ENCODE measurements at places on chromosomes 7 and 10.
A peak's percentile ranks its signal among the peaks of the same experiment; 100 is the strongest.

GRCh38 chr7:3092468-3092867, 48.8 kb upstream of the CARD11 start:
- peak overlapping the region; percentile 83 for H3K27ac ChIP-seq
- H3K4me3 ChIP-seq = peak overlapping the region; percentile 8
- peaks cover 72% of the 10 kb centered on the region for H3K4me1 ChIP-seq
- peak; percentile 66 for DNase-seq
- no peaks in the 10 kb centered on the region for H3K27me3 ChIP-seq

- H3K36me3 ChIP-seq = no peaks in the 10 kb centered on the region
- no peak overlapping the region for H3K27ac ChIP-seq
- no peaks in the 10 kb centered on the region for H3K4me1 ChIP-seq
- no peaks in the 10 kb centered on the region for H3K27me3 ChIP-seq
- DNase-seq = no peak
Observed at GRCh38 chr7:90897961-90898469, 301.9 kb downstream of the CDK14 start.

DNA sequence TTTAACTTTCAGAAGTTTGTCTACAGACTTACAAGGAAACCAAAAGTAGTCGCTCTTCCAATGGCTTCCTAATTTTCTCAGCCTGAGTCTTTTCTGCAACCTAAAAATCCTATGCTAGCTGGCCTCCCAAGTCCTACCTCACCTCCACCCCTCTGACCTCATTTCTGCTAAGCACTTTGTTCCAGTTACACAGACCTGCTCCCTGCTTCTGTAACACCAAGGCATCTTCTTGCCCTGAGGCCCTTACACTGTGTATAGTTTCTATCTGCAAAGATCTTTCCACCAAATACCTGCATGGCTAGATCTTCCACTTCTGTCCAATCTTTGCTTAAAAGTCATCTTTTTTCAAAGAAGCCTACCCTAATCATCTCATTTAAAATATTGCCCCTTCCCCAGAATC, 1.9 kb upstream of the SNX13 start:
- DNase-seq = no peak
- H3K4me3 ChIP-seq = no peak overlapping the region
- no peaks in the 10 kb centered on the region for H3K27me3 ChIP-seq
- H3K36me3 ChIP-seq = no peaks in the 10 kb centered on the region
- H3K27ac ChIP-seq = no peak overlapping the region
- peaks cover 18% of the 10 kb centered on the region for H3K4me1 ChIP-seq

DNA sequence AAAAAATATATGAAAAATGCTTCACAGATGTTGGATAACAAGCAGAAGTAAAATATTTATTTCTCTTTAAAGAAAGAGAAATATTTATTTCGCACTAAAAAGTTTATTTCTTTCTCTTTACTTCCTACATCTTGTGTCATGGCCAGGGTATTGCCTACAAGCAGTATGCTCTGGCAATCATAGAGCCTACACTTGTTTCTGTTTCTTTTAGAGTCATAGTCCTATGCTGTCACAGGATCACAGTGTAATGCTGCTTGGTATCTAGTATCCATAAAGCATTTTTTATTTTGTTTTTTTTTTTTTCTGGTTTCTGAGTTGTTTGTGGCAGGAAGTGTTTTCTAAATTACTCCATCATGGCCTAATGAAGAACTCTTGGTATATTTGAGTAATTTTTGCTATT, 116.0 kb downstream of the ATRNL1 start:
- no peak overlapping the region for H3K4me3 ChIP-seq
- no peak for DNase-seq
- no peaks in the 10 kb centered on the region for H3K27me3 ChIP-seq
- no peaks in the 10 kb centered on the region for H3K36me3 ChIP-seq

GRCh38 chr10:11822809-11823121, 391 bp upstream of the PROSER2 start:
- H3K4me3 ChIP-seq = peak overlapping the region; percentile 10
- H3K27ac ChIP-seq = no peak overlapping the region
- no peaks in the 10 kb centered on the region for H3K36me3 ChIP-seq
- H3K4me1 ChIP-seq = peaks cover 6% of the 10 kb centered on the region
- peaks cover 27% of the 10 kb centered on the region for H3K27me3 ChIP-seq
- no peak for DNase-seq

GRCh38 chr10:19659920-19660655, 156.1 kb upstream of the PLXDC2 start:
- H3K27me3 ChIP-seq = no peaks in the 10 kb centered on the region
- H3K27ac ChIP-seq = no peak overlapping the region
- no peaks in the 10 kb centered on the region for H3K36me3 ChIP-seq
- DNase-seq = no peak

DNA sequence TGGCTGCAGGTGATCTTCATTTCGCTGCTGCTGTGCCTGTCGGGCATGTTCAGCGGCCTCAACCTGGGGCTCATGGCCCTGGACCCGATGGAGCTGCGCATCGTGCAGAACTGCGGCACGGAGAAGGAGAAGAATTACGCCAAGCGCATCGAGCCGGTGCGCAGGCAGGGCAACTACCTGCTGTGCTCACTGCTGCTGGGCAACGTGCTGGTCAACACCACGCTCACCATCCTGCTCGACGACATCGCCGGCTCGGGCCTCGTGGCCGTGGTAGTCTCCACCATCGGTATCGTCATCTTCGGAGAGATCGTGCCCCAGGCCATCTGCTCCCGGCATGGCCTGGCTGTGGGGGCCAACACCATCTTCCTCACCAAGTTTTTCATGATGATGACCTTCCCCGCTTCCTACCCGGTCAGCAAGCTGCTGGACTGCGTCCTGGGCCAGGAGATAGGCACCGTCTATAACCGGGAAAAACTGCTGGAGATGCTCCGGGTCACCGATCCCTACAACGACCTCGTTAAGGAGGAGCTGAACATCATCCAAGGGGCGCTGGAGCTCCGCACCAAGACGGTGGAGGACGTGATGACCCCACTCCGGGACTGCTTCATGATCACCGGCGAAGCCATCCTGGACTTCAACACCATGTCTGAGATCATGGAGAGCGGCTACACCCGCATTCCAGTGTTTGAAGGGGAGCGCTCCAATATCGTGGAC, 1.3 kb downstream of the CNNM2 start:
- peak overlapping the region; percentile 92 for H3K4me3 ChIP-seq
- no peak overlapping the region for H3K27ac ChIP-seq
- peak; percentile 48 for DNase-seq

- H3K4me3 ChIP-seq = no peak overlapping the region
- H3K27me3 ChIP-seq = no peaks in the 10 kb centered on the region
- DNase-seq = no peak
Observed at GRCh38 chr10:2929480-2930258, 137.7 kb upstream of the PFKP start.

DNA sequence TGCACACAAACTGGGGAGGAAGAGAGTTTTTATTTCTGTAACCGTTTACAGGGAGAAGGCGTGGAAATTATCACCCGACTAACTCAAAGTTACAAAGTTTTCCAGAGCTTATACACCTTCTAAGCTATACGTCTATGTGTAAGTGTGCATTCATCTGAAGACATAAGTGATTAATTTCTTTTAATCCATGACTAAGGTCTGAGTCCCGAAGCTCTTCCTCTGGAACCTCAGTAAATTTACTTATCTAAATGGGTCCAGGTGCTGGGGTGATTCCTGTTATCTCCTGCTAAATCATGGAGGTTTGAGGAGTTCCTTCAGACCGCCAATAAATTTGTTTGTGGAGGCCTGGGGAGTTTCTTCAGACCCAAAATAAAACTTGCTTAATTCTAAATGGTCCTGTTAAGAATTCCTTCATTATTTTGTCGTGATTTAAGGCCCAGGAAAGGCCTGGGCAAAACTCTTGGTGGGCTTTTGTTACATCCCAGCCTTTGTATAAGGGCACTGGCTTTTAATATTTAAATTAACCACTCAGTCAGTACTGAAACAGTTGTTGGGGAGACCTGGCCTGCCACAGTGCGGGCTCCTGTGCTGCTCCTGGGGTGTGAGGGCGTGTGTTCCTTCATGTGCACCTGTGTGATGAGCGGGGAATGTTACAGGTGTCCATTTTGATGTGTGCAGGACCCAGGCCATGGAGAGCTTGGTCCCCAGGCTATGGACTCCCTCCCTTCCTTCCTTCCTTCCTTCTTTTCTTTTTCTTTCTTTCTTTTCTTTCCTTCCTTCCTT, 5.8 kb upstream of the METTL27 start:
- no peak overlapping the region for H3K4me3 ChIP-seq
- no peak overlapping the region for H3K27ac ChIP-seq
- H3K36me3 ChIP-seq = no peaks in the 10 kb centered on the region
- peaks cover 4% of the 10 kb centered on the region for H3K27me3 ChIP-seq

DNA sequence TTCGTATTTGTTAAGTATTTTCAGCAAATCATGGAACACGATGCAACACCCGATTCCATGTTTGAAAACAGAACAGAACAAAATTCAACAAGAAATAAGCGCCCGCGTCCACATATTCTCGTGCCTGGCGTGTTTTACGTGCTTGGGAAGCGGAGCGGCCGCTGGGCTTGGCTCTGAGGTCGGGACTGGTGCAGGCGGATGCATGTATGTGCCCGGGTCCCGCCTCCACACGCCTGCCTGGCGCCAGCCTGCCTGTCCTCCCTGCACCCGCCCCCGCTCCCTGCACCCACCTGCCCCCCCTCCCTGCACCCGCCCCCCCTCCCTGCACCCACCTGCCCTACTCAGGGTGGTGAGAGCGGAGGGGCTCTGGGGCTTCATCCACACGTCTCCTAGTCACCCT, 454.5 kb downstream of the DNAJB6 start:
- H3K27me3 ChIP-seq = no peaks in the 10 kb centered on the region
- DNase-seq = no peak
- no peaks in the 10 kb centered on the region for H3K36me3 ChIP-seq

GRCh38 chr10:78162853-78163252, 129.2 kb downstream of the RPS24 start:
- no peak for DNase-seq
- H3K4me3 ChIP-seq = no peak overlapping the region
- no peaks in the 10 kb centered on the region for H3K4me1 ChIP-seq

GRCh38 chr10:102645741-102646609, 1.7 kb downstream of the TRIM8 start:
- peaks cover 4% of the 10 kb centered on the region for H3K36me3 ChIP-seq
- H3K27ac ChIP-seq = peak overlapping the region; percentile 83
- H3K4me3 ChIP-seq = peak overlapping the region; percentile 96
- DNase-seq = peak; percentile 66
- H3K4me1 ChIP-seq = peaks cover 67% of the 10 kb centered on the region

DNA sequence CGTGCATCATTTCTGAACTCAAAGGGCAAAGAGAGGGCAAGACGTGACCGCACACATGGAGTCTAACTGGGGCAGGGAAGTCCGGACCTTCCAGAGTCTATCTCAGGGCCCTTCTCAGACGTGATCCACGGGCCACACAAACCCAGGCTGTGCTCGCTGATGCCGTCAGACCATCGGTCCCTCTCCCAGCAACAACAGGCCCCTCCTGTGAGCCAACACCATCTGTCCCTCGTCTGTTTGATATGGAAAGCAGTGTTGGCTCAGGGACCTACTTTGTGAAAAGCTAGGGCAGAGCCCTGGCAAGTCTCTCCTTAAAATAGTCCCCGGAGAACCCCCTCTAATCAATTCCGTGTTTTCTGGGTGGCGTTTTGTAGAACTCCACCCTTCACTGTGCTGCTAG, 208.8 kb downstream of the TCERG1L start:
- no peaks in the 10 kb centered on the region for H3K27me3 ChIP-seq
- DNase-seq = no peak
- no peak overlapping the region for H3K27ac ChIP-seq

GRCh38 chr7:142357953-142358520, 100.2 kb upstream of the PRSS58 start:
- H3K4me1 ChIP-seq = peaks cover 32% of the 10 kb centered on the region
- no peaks in the 10 kb centered on the region for H3K27me3 ChIP-seq
- DNase-seq = peak; percentile 58
- H3K27ac ChIP-seq = no peak overlapping the region

DNA sequence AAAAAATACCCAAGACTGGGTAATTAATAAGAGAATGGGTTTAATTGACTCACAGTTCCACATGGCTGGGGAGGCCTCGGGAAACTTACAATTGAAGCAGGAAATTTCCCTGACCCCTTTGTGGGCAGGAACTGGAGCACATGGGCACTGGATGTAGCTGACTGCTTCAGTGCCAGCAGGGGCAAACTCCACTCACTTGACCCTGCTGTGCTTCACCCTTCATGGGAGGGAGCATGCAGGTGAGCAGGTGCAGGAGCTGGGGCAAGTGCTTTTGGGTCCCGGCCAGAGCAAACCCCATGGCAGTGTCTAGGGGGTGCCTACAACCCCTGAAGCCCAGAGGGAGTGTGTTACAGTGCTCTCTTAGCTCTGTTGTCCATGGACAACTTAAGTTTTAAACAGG, 132.6 kb downstream of the AKR1D1 start:
- H3K4me1 ChIP-seq = no peaks in the 10 kb centered on the region
- no peak overlapping the region for H3K4me3 ChIP-seq
- no peaks in the 10 kb centered on the region for H3K36me3 ChIP-seq
- no peaks in the 10 kb centered on the region for H3K27me3 ChIP-seq
- H3K27ac ChIP-seq = no peak overlapping the region

- no peaks in the 10 kb centered on the region for H3K36me3 ChIP-seq
- H3K4me1 ChIP-seq = peaks cover 46% of the 10 kb centered on the region
- H3K4me3 ChIP-seq = no peak overlapping the region
Observed at GRCh38 chr10:79027147-79028055, 41.4 kb upstream of the ZMIZ1 start.

- no peaks in the 10 kb centered on the region for H3K36me3 ChIP-seq
- H3K4me1 ChIP-seq = no peaks in the 10 kb centered on the region
- no peak for DNase-seq
- H3K4me3 ChIP-seq = no peak overlapping the region
- no peak overlapping the region for H3K27ac ChIP-seq
Observed at GRCh38 chr7:155263051-155263450, 34.6 kb upstream of the INSIG1 start.

GRCh38 chr10:125152450-125153368, 7.7 kb downstream of the CTBP2 start:
- no peak overlapping the region for H3K4me3 ChIP-seq
- H3K36me3 ChIP-seq = no peaks in the 10 kb centered on the region
- H3K27me3 ChIP-seq = peaks cover 49% of the 10 kb centered on the region
- DNase-seq = no peak

- peaks cover 4% of the 10 kb centered on the region for H3K36me3 ChIP-seq
- DNase-seq = no peak
- H3K27me3 ChIP-seq = no peaks in the 10 kb centered on the region
- H3K4me1 ChIP-seq = peaks cover 3% of the 10 kb centered on the region
Observed at GRCh38 chr10:61904733-61905725, 3.5 kb downstream of the ARID5B start.

- no peaks in the 10 kb centered on the region for H3K36me3 ChIP-seq
- H3K27me3 ChIP-seq = no peaks in the 10 kb centered on the region
- no peaks in the 10 kb centered on the region for H3K4me1 ChIP-seq
- H3K4me3 ChIP-seq = no peak overlapping the region
Observed at GRCh38 chr7:117666031-117666430, 186.2 kb downstream of the CFTR start.
